ENCODE measurements at places on chromosomes 13 and 19.

DNA sequence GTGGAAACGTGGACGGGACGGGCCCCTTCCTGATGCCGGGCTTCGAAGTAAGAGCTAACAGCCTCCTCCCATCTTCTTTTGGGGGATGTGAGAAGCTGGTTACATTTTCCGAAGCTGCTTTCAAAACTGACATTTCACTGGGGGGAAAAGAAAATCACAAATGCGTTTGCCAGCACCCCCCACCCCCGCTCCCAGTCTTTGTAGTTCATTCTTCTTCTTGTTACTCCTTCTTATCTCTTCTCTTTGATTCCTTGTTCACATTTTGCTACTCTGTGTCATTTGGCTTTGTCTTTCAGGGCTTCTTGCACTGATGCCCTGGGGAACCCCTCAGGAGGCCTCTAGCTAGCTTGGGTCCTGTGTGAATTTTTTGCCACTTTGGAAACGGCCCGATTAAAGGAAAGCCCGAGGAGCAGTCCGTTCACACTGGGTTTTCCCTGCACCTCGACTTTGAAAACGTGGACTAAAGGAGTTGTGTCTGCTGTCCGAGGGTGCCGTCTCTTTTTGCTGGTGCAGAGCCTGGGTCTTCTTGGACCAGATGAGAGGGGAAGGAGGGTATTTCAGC lies 1.3 kb downstream of the CARM1 start:
- DNase-seq, result no peak

DNA sequence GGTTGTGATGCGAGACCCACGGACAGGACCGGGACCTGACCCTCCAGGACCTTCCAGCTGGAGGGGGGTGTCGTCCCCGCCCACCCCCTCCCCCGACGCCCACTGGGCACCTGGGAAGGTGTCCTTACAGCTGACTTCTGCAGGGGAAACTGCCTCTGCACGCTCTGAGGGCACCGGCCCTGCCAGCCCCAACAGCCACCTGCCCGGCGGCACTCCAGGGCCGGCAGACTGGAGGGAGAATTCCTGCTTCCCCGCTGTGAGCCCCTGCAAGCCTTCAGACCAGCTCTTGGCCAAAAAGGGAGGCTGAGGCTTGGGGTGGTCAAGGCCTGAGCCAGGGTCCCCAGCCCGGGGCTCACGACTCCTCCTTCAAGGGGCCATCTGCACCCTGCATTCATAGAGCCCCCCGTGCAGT lies 1.2 kb downstream of the CNN2 start:
- no peak for DNase-seq

GRCh38 chr19:30719189-30719998 lies 347.2 kb downstream of the ZNF536 start:
- no peak for DNase-seq

DNA sequence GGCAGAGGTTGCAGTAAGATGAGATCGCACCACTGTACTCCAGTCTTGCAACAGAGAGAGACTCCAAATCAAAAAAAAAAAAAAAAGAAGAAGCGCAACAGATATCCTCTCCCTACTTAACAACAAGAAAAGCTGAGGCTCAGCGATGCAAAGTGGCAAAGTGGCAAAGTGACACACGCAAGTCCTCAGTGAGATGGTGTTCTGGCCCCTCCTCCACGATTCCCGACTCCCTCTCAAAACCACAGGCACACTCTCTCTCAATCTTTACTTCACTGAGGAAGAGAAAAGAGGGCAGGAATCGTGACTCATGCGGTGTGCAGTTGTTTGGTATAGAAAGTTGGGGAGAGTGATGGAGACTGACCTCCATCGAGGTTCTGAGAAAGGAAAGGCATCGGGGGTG lies 12.6 kb downstream of the FFAR2 start:
- no peak for DNase-seq

DNA sequence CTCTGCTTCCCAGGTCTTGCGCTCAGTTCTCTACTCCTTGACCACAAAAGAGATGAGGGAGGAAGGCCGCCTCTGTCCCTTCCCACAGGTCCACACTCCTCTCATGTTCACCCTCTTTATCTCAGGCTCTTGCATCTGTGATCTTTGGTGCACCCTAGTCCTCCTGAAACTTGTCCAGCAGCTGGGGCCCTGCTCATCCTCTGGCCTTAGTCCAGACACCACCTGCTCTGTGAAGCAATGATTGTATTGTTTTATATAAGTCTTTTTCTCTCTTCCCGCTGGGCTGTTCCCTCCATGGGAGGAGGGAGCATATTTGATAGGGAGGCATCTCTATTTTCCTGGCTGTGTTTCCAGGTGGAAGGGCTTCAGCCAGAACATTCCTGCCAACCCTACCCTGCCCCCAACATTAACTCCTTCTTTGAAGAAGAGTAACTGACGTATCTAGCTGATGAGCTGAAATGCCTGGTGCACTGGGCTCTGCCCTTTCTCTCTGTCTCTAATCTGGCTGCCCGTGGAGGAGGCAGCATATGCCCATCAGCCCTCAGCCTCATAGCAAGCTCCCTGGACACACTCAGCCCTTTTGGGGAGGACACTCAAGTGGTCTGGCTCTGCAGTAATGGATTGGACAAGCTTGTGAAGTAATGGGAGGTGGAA lies 38.2 kb upstream of the SIAH3 start:
- DNase-seq, result no peak

DNA sequence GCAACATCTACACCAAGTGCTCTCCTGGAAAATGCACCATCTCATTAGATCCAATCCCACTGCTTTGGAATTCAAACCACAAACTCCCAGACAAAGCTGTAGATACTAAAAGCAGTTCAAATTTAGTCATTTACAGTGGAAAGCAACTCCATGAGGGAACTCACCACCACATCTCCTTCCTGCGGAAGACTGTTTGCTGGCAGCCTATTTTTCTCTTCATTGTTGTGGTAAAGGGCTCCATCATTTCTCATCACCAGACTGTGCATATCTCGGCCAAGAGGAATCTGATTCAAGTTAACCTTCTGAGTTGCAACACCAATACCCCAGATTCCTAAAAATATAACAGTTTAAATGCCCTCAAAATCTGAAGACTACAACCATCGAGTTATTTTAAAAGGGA lies 8.4 kb downstream of the SPRYD7 start:
- DNase-seq, result no peak

DNA sequence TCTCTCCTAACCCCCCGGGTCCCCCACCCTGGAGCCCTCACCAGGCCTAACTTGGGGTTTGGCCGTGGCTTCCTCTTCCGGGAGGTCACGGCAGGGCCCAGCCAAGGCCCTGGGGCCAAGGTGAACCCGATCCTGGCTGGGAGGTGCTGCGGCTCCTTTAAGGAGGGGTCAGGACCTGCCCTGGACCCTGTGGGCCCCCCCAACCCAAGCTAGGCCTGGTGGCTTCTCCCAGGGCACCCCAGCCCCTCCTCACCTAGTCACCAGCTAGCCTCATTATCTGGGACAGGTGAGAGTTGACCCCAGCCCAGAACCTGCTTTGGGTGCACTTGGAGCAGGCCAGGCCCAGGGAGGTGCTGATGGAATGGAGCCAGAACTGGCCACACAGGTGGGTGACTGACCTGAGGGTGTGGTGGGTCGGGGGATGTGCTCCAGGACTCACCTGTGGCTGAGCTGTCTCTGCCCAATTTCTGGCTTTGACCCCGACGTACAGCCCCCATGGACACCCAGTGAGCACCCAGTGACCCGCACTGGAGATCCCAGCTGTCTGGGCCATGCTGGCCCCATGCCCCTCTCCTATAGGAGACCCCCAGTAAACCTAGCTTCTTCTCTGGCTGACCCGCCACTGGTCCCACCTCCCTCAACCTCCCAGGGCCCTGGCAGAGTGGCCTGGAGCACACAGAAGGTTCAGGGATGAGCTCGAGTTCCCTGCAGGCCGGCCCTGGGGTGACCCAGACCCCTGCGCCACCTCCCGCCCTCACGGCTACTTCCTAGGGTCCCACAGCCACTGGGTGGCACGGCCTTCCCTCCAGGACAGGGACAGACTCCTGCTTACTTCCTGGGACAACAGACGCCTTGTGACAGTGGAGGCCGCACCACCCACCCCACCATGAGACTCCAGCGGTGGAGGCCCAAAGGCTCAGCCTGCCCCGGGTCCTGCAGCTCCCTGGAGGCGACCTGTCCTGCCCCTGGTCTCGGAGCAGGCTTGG lies 6.7 kb upstream of the MKNK2 start:
- no peak for DNase-seq

GRCh38 chr13:105414639-105415038 lies 1120.8 kb downstream of the EFNB2 start:
- no peak for DNase-seq

GRCh38 chr19:51733742-51734522 lies 10.1 kb upstream of the HAS1 start:
- DNase-seq, result no peak

- no peak for DNase-seq
These were observed 25.2 kb downstream of the IL17D start for GRCh38 chr13:20728579-20729311.

DNA sequence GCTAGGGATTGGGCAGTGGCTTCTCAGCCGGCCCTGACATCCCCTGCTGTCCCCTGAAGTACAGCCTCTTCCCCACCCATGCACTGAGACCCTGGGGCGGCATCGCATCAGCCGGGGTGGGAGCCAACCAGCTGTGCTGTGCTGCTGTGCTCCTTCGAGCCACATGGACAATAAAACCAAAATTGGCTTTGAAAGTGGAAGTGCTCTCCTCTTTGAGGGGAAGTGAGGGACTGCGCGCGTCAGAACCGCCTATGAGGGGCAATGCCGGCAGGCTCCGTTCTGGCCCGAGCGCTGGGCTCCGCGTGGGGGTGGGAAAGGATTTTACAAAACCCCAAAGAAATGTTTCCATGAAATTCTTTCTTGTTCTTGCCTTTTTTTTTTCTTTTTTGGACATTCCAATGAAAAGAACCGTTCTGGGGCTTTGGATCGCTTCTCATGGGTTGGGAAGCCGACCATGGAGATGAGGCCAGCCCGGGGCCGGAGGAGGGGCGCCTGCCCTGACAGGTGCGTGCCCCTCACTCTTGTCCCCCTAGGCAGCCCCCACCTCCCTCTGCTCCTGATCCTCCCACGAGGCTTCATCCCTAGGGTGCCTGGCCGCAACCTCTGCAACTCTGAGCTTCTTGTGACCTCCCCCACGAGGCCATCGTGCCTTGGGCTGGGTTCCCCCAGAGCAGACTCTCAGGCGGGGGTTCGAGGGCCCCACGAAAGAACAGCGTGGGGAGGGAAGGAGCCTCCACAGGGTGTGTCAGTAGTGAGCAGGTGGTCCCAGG lies 22.6 kb downstream of the KLHL26 start:
- no peak for DNase-seq

DNA sequence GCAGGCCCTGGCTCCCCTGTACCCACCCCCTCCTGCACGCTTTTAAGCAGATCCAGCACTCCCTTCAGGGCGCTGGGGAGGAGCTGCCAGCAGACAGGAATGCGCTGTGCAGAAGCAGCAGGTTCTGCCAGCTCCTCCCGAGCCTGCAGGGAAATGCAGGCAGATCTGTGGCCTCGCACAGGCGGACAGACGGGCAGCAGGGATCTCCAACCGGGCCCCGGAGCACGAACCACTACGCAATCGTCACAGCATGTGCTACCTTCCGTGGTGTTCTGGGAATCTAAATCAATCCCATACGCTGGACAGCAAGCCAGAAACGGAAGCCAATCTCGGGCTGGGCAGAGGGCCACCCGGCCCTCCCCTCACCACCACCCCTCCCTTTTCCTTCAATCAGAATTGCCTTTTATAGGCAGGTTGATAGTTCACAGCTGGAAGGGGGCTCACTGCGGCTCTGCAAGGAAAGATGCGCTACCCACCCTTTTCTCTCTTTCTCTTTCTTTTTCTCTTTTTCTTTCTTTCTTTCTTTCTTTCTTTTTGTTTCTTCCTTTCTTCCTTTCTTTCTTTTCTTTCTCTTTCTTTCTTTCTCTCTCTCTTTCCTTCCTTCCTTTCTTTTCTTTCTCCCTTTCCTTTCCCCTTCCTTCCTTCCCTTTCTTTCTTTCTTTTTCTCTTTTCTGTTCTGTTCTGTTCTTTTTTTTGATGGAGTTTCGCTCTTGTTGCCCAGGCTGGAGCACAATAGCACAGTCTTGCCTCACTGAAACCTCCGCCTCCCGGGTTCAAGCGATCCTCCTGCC lies 99.9 kb downstream of the GNG7 start:
- DNase-seq, result no peak

GRCh38 chr13:112784811-112785482 lies 95.1 kb downstream of the ATP11A start:
- no peak for DNase-seq

GRCh38 chr13:77975358-77976042 lies 56.9 kb upstream of the EDNRB start:
- no peak for DNase-seq

GRCh38 chr13:50526661-50527071 lies 316.8 kb downstream of the DLEU7 start:
- DNase-seq, result no peak

DNA sequence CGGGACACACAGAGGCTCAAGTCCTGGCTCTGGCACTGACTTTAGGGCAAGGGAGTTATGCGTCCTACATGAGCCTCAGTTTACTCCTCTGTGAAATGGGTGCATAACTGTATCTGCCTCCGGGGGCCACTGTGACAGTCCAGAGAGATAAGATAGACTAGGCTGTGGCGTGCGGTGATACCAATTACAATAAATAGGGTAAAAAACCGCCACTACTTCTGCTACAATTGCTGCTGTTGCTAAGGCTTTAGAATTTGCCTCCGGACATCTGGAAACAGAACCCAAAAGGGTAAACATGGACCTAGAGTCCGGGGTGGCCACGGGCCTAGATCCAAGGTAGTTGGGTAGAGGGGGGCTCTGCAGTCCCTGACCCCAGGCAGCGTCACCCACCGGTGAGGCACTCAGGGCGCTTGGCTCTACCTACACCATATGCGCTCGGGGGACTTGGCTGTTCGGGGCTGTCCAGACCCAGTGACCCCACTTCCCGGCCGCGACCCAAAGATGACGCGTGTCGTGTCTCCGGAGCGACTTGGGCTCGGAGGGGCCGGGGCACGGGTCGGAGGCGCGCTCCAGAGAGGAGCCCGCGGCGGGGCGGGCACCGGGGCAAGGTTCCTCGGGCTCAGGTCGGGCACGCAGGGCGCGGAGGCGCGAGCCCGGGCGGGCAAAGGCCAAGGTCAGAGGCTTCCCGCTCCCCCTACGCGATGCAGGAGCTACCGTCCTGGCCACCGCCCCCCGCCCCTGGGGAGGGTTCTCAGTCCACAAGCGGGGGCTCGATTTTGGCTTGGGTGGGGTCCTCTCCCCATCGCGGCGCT lies 1.1 kb downstream of the INSR start:
- DNase-seq, result no peak

GRCh38 chr13:98910501-98910951 lies 67.3 kb downstream of the DOCK9 start:
- no peak for DNase-seq

- DNase-seq, result no peak
These were observed 7.5 kb downstream of the DOCK9 start for GRCh38 chr13:98970330-98970729.

DNA sequence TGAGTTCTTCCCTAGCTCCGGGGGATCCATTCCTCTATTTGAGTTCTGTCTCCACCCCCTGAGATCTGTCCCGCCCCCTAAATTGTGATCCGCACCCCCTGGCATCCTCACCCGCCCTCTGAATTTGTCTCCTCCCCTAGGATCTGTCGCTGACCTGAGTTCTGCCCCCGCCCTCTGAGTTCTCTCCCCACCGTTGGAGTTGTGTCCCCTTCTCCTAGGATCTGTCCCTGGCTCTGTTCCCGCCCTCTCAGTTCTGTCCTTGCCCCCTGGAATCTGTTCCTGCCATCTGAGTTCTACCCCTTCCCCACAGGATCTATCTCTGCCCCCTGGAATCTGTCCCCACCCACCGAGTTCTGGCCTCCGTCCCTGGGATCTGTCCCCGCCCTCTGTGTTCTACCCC lies 1.0 kb upstream of the SLC17A7 start:
- DNase-seq, result no peak

Data from stimulated activated CD4-positive, alpha-beta T cell treated with anti-CD3 and anti-CD28 coated beads, TNF-alpha, amount 100 ng/mL, for 1 hour (primary cell).